NCI-H460 (cell line): ENCODE measurements at places on chromosomes 5 and 9. TPM values are rescaled to one million over a fixed set of nuclear protein-coding genes. Genes with fewer than 3 reads are reported as not detected.

FOXD1 gene
- total RNA-seq: 15.6 and 16.6 TPM in 2 replicates

SFXN1 gene
- 105 and 114 TPM in 2 replicates for total RNA-seq

GABRA1 gene
- total RNA-seq: not detected in 2 replicates

ADAMTS6 gene
- total RNA-seq: 14.3 and 15.0 TPM in 2 replicates

IFNA8 gene
- total RNA-seq: not detected in 2 replicates

HTR1A gene
- total RNA-seq: not detected in 2 replicates

CDC26 gene
- 74.6 and 89.3 TPM in 2 replicates for total RNA-seq

LCN9 gene
- total RNA-seq: not detected in 2 replicates
